ENCODE measurements at places on chromosomes 1 and 21.

GRCh38 chr1:38217316-38217715 is 170.7 kb upstream of the POU3F1 start:
- no peak for DNase-seq

GRCh38 chr1:72757843-72758242 is 475.5 kb upstream of the NEGR1 start:
- DNase-seq: no peak

DNA sequence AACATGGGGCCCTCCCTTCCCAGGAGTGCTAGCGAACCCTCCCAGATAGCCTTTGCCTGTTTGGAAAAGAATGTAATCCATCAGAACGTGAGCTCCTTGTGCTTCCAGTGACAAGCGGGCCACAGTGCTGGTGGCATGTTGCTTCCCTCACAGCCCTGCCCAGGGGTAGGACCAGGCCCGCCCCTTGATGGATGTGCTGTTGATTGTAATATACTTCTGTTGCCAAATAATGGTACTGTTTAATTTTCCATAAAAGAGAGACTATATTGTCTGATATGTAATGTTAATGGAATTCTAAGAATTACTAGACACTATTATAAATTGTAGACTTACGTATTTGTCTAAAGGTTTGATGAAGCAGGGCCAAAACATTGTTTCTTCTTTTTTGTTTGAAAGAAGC is 16.4 kb downstream of the ATP5PO start:
- DNase-seq: no peak

DNA sequence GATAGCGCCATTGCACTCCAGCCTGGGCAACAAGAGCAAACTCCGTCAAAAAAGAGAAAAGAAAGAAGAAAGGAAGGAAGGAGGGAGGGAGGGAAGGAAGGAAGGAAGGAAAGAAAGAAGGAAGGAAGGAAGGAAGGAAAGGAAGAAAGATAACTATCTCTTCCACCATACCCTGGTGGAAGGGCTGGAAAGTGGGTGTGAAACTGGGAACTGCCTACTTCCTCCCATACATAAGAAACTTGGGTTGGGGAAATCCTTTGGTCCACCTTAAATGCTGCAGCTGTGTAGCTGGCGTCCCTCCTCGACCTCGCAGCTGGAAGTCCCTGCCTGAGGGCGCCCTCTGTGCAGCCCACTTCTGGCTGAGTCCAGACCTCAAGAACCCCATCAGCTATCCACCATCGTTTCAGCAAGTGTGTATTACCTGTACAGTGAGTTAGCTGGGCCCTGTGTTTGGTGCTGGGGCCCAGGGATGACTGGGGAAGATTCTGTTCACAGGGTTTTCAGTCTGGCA is 4.6 kb upstream of the FAM167B start:
- DNase-seq: no peak

- no peak for DNase-seq
These were observed 2.0 kb upstream of the OR14I1 start for GRCh38 chr1:248704606-248705005.

- no peak for DNase-seq
These were observed 61.1 kb downstream of the GADD45A start for GRCh38 chr1:67745875-67746698.
